ENCODE measurements at places on chromosomes 6 and 20.

GRCh38 chr20:24833592-24833991 is 115.5 kb upstream of the CST7 start:
- no peak for DNase-seq

- no peak for DNase-seq
Observed at GRCh38 chr6:39873439-39873838, 60.8 kb downstream of the MOCS1 start.

DNA sequence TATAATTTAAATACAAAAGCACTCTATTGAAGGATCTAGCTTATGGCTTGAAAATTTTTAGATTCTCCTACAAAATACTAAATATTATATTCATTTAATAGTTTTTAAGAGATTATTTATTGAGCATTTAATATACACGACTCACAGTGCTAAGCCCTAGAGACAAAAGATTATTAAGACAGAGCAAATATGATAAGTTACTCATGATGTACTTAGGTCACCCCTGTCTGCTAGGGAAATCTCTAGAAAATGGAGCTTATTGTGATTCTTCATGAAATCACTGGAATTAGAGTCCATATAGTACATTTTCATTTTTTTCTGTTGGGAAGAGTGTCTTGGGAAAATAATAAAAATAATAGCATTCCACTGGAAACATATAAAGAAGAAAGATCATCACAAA is 37.8 kb downstream of the BEND6 start:
- no peak for DNase-seq

- DNase-seq: peak; percentile 27
Observed at GRCh38 chr6:33632558-33633039, 11.5 kb downstream of the ITPR3 start.

GRCh38 chr6:129153257-129153656 is 270.3 kb downstream of the LAMA2 start:
- DNase-seq: no peak

GRCh38 chr20:62374331-62375152 is 7.4 kb upstream of the LAMA5 start:
- no peak for DNase-seq

Measured in NCI-H2029 (cell line).